Activated effector memory CD4-positive, alpha-beta T cell treated with anti-CD3 and anti-CD28 coated beads, Interleukin-2, amount 50 U/mL, for 16 hours (primary cell): ENCODE measurements at places on chromosomes 7 and 10.

DNA sequence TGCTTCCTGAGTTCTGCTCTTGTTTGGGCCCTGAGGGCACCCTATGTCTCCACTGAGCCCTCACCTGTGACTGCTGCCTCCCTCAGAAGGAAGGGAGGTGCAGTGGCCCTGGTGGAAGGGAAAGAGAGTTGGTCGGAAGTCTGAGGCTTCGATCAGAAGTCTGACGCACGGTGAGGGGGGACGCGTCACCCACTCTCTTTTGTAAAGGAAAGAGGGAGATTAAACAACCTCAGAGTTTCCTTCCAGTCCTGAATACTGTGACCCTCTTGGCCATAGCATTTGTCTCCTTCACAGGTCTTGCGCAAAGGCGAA is 31.4 kb upstream of the TRIM8 start:
- peak; percentile 77 for DNase-seq

DNA sequence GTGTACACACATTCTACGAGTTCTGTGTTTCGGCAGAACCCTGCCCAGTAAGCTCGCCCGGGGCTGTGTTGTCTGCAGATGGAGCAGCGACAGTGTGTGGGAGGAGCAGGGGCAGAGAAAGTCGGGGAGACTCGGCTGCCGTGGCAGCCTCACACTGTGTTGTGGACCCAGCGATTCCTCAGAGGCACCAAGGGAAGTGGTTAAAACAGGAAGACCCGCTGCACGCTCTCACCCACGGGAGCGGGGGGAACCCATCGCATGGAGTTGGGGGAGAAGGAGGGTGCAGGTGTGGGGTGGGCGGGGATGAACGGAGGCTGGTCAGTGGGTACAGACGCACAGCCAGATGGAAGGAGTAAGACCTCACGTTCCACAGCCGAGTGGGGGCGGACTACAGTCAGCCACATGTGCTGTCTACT is 250.2 kb downstream of the ELFN1 start:
- peak; percentile 77 for DNase-seq

- no peak for DNase-seq
Measured at GRCh38 chr10:86216886-86217285, 149.7 kb downstream of the GRID1 start.

GRCh38 chr10:93219347-93219746 is 145.7 kb downstream of the CYP26A1 start:
- DNase-seq = no peak

DNA sequence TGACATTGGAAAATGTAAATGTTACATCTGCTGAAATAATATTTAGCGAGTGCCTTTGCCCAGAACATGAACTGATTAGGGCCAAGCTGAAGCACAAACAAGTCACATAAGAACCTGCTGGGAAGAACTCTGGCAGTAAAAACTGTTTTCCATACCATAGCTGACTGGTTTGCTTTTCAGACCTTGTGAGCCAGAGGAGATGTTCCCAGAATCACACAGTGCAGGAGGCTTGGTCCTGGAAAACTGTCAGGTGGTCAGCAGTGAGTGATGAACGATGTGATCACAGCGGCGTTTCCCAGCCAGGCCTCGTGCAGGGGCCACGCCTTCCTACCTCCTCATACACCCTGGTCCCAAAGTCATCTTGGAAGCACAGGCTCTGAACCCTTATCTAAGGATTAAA is 164.2 kb upstream of the EEPD1 start:
- no peak for DNase-seq

DNA sequence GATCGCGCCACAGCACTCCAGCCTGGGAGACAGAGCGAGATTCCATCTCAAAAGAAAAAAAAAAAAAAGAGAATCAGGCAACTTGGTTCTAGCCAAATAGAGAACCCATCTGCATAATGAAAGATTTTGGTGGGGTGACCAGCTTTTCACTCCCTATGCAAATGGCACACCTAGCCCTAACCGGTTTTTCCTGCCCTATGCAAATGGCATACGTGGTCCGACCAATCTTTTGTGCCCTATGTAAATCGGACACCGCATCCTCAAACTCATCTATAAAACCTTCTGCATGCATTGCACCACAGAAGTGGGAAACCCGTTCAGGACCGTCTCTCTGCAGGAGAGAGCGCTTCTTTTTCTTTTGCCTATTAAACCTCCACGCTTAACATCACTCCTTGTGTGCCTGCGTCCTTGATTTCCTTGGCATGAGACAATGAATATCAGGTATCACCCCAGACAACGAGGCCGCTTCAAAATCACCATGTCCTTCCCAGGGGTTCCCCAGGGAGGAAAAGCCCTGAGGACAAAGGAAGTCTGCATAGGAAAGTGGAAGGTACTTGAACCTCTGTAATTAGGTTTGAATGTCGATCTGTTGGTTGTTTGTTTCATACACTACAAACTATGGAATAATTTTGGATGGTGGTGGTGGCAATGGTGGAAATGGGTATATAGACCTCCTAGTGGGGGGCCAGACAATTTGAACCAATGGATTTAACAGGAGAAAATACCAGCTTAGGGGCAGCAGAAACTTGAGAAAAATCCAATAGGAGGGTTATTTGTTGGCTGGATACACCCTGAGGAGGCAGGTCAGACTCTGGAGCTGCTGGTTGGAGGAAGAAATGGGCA is 396.2 kb downstream of the TYW1 start:
- no peak for DNase-seq

GRCh38 chr10:110977662-110978061 is 58.3 kb downstream of the SHOC2 start:
- DNase-seq = no peak

GRCh38 chr10:127310923-127311322 is 114.5 kb upstream of the INSYN2A start:
- DNase-seq = no peak

- DNase-seq = no peak
Measured at GRCh38 chr10:13715100-13715499, 128.3 kb downstream of the PRPF18 start.

- no peak for DNase-seq
Measured at GRCh38 chr10:108957681-108958080, 965.6 kb downstream of the XPNPEP1 start.

GRCh38 chr10:48555310-48556042 is 49.4 kb downstream of the ARHGAP22 start:
- no peak for DNase-seq
